ENCODE measurements at places on chromosomes 2 and 18. TPM values are rescaled to one million over a fixed set of nuclear protein-coding genes. Genes with fewer than 3 reads are reported as not detected.

GRCh38 chr2:10267551-10268465 is 34.9 kb upstream of the HPCAL1 start:
- peak; percentile 59 for DNase-seq
- H3K4me1 ChIP-seq: no peaks in the 10 kb centered on the region
- H3K27me3 ChIP-seq: no peaks in the 10 kb centered on the region
- no peak overlapping the region for H3K27ac ChIP-seq
- no peak overlapping the region for H3K4me3 ChIP-seq

GRCh38 chr2:233449081-233449901 is 95.0 kb downstream of the DGKD start:
- no peaks in the 10 kb centered on the region for H3K4me1 ChIP-seq
- H3K4me3 ChIP-seq: no peak overlapping the region
- no peak overlapping the region for H3K27ac ChIP-seq

GRCh38 chr2:237895544-237896506 is 36.4 kb downstream of the RAMP1 start:
- H3K4me3 ChIP-seq: no peak overlapping the region
- DNase-seq: peak; percentile 89
- no peaks in the 10 kb centered on the region for H3K27me3 ChIP-seq
- H3K36me3 ChIP-seq: no peaks in the 10 kb centered on the region
- peak overlapping the region; percentile 95 for H3K27ac ChIP-seq
- peaks cover 5% of the 10 kb centered on the region for H3K4me1 ChIP-seq

GRCh38 chr2:113685471-113685870 is 58.4 kb downstream of the RABL2A start:
- H3K4me1 ChIP-seq: no peaks in the 10 kb centered on the region
- no peaks in the 10 kb centered on the region for H3K36me3 ChIP-seq
- no peak for DNase-seq
- no peaks in the 10 kb centered on the region for H3K27me3 ChIP-seq
- H3K27ac ChIP-seq: no peak overlapping the region
- no peak overlapping the region for H3K4me3 ChIP-seq

Gene CERKL
- not detected for total RNA-seq

DNA sequence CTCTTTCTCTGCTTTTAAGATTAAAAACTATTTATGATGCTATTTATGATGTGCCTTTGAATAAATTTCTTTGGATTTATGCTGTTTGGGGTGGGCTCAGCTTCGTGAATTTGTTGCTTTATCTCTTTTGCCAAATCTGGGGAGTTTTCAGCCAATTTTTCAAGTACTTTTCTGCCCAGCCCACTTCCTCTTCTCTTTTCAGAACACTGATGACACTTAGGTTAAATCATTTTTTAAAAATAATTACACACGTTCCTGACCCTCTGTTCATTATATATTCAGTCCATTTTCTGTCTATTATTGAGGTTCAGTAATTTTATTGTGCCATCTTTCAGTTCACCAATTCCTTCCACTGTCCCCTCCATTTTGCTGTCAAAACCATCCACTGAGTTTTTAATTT is 14.8 kb upstream of the BCL2L11 start:
- H3K27ac ChIP-seq: no peak overlapping the region
- no peaks in the 10 kb centered on the region for H3K4me1 ChIP-seq
- no peak for DNase-seq
- no peaks in the 10 kb centered on the region for H3K36me3 ChIP-seq

GRCh38 chr2:199902486-199903110 is 8.5 kb upstream of the C2orf69 start:
- no peaks in the 10 kb centered on the region for H3K36me3 ChIP-seq
- H3K4me1 ChIP-seq: no peaks in the 10 kb centered on the region
- no peak for DNase-seq
- H3K27me3 ChIP-seq: no peaks in the 10 kb centered on the region
- no peak overlapping the region for H3K4me3 ChIP-seq

GRCh38 chr2:114089636-114090319 is 199.9 kb downstream of the ACTR3 start:
- DNase-seq: no peak
- no peaks in the 10 kb centered on the region for H3K36me3 ChIP-seq
- no peaks in the 10 kb centered on the region for H3K27me3 ChIP-seq
- no peak overlapping the region for H3K4me3 ChIP-seq
- no peaks in the 10 kb centered on the region for H3K4me1 ChIP-seq
- H3K27ac ChIP-seq: no peak overlapping the region

DNA sequence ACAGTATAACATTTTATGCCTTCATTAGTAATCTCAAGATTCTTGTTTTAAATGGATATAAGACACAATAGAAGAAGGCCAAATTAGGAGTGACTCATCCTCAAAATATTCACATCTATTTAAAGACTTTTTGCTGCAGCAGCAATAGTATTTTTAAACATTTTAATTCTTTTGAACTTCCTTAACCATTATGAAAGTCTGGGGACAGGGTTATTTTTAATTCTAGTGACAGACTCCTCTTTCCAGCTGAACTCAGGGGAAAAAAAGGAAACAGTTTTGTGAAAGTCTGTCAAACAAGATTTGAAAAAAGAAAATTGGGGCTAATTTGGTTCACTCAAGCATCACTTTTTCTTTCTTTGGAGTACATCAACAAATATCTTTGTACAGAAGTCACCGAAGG is 541.8 kb downstream of the NUP35 start:
- H3K4me3 ChIP-seq: no peak overlapping the region
- no peaks in the 10 kb centered on the region for H3K36me3 ChIP-seq
- H3K27ac ChIP-seq: no peak overlapping the region
- no peak for DNase-seq
- H3K4me1 ChIP-seq: no peaks in the 10 kb centered on the region

Gene SMARCAL1
- total RNA-seq: 13.9 TPM

DNA sequence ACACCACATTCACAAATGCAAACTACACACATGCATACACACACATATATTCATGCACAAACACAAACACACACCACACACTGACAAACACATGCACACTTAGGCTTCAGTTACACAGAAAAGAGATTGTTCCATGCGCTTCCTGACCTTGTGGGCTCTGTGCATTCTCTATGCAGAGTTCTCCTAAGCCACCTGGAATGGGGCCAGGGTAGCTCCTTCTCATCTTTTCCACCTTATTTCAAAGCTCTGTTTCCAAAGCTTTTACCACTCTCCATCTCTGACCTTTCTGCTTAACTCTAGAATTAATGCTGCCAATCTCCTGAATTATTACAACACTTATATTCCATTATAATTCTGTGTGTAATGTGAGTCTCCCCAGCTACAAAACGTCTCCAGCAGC is 522.3 kb upstream of the MYT1L start:
- no peak for DNase-seq
- no peak overlapping the region for H3K4me3 ChIP-seq
- H3K4me1 ChIP-seq: no peaks in the 10 kb centered on the region
- H3K36me3 ChIP-seq: no peaks in the 10 kb centered on the region
- H3K27me3 ChIP-seq: no peaks in the 10 kb centered on the region

DNA sequence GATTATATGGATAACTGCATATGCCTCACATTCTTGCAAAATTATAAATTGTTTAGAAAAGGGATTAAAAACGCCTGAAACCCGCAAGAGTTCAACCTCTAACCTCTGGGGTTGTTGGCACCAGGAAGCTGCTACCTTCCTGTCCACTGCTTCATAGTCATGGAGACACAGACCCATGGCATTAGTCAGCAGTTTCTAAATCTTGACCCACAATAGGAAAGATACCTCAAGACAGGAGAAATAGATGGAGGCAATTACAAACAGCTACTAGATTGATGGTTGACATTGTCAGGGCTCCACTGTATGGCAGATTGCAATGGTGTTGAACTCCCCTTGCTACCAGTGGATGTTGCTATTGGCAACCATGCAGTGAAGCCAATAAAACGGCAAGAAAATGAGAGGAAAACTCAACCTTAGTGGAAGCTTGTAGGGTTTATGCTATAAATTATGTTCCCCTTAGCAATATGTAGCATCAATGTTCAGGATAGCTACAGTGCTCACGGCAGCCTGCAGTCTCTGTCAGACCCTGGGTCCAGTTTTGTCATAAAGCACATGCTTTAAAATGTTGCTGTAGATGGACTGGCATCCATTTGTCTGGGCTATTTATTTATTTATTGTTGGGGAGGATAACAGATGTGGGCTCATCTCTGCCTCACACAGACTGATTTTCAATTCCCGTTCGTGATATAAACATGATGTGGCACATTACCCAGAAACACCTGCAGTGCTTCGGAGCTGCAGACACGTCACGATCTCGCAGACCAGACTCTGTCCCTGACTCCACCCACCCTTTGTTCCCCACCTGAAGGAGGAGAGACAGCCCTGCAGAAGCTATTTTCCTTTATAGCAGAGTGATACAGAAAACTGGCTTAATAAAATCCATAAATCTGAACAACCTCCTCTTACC is 233.4 kb downstream of the AGPS start:
- no peak for DNase-seq
- no peaks in the 10 kb centered on the region for H3K36me3 ChIP-seq
- H3K27ac ChIP-seq: no peak overlapping the region
- H3K27me3 ChIP-seq: no peaks in the 10 kb centered on the region

DNA sequence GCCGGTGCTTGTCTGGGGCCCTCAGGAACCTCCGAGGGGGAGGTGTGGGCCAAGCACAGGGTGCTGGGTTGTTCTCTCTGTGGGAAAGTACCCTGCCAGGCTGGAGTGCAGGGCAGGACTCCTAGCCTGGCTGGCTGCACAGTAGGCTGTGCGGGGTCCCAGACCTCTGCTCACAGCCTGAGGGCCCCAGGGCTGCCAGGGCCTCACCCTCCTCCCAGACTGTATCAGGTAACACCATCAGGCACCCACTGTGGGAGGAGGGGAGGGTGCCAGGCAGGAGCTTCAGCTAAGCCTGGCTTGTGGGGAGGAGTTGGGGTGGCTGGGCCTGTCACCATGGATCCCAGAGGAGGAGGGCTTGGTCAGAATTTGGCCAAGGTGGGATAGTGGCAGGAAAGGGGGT is 211.9 kb upstream of the SMAD2 start:
- no peak overlapping the region for H3K27ac ChIP-seq
- DNase-seq: no peak
- no peaks in the 10 kb centered on the region for H3K27me3 ChIP-seq
- no peak overlapping the region for H3K4me3 ChIP-seq

Gene FSIP2
- 1.3 TPM for total RNA-seq

- H3K36me3 ChIP-seq: no peaks in the 10 kb centered on the region
- H3K4me1 ChIP-seq: no peaks in the 10 kb centered on the region
- H3K27ac ChIP-seq: no peak overlapping the region
- H3K4me3 ChIP-seq: no peak overlapping the region
- DNase-seq: no peak
Observed at GRCh38 chr2:39705638-39706037, 39.9 kb downstream of the TMEM178A start.

DNA sequence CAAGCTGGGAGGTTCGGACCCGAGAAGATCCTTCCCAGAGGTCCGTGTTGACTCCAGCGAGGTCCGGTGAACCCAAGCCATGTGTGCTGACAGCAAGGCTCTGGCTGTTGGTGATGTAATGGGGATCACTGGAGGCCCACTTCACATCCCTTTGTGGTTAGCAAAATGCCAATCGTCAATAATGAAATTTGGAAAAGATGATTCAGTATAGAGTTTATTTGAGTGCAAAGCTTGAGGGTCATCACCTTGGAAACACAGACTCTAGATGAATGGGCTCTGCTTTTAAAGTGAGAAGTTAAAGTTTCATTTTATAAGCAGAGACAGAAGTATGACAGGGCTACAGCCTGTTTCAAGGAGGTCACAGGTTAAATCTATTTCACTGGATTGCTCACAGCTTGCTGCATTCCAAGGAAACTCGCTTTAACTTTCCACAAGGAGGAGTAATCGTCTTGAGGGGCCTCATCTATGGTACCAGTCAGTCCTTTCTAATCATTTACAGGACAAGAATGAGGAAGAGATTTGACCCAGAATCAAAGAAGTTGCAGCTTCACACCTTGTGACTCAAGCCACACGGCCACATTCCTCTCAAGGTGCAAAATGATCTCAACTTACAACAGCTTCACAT is 140.5 kb downstream of the TPO start:
- H3K27me3 ChIP-seq: no peaks in the 10 kb centered on the region
- no peaks in the 10 kb centered on the region for H3K4me1 ChIP-seq
- DNase-seq: no peak
- no peaks in the 10 kb centered on the region for H3K36me3 ChIP-seq

DNA sequence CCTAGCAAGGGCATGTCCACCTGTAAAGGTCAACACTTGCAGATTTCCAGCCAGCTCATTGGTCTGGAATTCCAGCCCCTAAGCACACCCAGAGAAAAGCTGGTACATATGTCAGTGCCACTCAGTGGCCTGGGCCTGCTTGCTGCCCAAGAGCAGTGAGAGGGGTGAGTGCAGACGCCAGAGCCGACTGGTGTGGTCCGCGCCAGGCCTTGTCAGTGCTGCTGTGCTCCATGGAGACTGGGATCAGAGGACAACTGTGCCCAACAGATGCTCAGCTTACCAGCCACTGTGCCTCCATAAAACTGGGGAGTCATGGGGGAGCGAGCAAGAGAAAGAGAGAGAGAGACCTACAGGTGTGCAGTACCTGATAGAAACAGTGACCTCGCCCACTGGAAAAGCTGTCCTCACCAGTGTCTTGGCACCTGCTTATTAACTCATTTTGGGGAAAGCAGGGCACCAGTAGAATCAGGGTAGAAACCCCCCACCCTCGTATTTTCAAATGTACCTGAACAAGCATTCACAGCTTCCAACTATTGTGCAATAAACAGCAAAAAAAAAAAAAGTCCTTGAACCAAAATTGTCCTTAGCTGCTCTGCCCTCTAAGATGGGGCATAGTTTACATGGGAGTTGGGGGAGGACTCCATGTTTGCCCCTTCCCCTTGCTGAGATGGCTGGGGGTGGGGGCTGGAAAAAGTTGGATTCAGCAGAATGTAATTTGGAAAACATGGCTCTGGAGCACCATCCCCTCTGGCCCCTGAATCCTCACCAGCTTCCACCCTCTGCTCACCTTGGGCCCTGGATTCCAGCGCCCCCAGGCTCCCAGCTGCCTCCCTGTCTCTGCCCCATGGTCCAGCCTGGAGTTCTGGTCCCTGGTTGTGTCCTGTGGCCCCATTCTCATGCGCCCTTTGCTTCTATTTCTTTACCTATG is 1.4 kb upstream of the SP140L start:
- no peaks in the 10 kb centered on the region for H3K4me1 ChIP-seq
- no peaks in the 10 kb centered on the region for H3K36me3 ChIP-seq
- H3K4me3 ChIP-seq: no peak overlapping the region
- DNase-seq: no peak
